Activated CD4-positive, alpha-beta T cell treated with anti-CD3 and anti-CD28 coated beads, Interleukin-2, amount 50 U/mL, for 24 hours (primary cell): ENCODE measurements at places on chromosomes 1 and 21.
A peak's percentile ranks its signal among the peaks of the same experiment; 100 is the strongest.

DNA sequence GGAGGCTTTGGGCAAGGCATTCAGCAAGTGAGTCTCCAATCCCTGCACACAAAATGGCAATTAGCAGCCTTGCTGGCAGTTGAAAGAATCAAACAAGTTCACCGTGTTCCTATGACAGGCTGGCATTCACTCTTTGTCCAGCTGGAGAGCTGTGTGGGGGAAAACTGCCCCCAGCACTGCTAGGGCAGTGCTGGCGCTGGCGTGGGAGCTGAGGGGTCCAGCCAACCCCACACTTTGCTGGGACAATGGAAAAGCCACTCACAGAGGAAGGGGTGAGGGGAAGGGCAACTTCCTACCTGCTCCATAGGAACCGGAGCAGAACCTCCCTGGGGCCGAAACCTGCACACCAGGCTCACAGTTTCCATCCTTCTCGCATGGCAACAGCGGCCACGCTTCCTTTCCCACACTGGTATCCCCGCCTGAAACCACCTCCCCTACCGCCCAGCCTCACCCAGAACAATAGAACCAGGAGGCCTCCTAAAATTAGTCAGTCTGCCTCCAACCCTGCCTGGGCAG, 26.7 kb upstream of the KCNN3 start:
- DNase-seq: no peak

DNA sequence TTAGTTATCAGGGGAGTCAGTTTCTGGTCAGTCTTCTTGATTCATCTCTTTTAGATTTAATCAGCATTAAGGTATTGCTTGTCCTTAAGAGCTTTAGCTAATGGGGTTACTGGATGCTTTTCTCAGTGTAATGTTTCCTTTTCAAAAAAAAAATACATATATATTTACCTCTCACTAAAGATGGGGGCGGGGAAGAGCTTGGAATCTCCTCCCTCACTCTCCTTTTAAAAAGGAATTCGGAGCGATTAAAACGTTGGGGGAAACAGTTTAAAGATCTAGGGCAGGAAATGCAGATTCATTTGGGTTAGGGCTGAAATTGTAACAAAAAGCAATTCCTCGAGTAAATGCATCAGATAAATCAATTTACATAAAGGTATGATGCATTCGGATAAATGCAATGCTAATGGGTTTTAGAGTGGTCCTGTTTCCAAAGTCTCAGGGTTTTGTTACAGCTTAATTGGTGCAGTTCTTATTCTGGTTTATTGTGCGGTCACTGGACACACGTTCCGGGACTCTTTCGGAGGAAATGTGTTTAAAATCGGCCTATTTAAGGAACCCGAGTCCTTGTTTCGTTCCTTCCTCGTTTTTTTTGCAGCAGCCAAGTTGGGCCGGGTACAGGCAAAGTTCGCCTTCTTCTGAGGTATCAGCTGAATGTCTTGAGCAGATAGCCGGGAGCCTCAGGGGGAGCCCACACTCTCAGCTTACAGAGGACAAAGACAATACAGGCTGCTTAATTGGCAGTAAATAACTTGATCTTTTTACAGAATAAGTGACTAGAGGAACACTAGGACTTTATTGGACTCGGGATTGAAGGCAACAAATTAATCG, 1.6 kb downstream of the LMO4 start:
- DNase-seq: no peak

DNA sequence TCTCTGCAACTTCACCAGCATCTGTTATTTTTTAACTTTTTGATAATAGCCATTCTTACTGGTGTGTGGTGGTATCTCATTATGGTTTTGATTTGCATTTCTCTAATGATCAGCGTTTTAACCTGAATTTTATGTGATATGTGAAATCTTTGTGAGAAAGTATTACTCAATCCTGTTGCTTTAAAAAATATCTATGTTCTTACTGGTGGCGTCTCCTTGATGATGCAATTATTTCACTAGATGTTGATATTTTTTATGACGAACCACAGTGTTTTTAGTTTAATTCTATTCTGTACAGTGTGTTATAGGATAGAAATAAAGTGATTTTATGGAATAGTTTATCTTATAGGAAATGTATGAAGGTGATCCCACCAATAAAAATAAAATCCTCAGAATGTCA, 54.7 kb upstream of the GPR88 start:
- no peak for DNase-seq

- no peak for DNase-seq
Measured at GRCh38 chr1:59143811-59144210, 153.1 kb upstream of the FGGY start.

- DNase-seq: no peak
Measured at GRCh38 chr1:218480588-218481099, 135.5 kb downstream of the TGFB2 start.

DNA sequence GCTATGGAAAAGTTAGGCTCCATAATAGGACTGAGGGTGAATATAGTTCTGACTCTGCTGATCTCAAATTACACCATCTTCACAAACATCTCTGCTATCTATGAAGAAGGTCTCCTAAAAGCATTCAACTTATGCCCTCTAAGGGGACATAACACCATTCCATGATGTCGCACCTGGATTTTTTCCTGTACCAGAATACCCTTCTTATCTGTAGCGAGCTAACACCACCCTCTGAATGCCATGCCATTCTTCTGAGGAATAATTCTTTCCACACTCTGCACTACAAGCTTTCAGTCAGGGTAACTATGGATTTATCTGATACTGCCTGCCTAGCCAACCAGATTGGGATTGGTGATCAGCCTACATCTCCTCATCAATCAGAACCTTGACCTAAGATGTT, 203.8 kb downstream of the PTPRC start:
- no peak for DNase-seq

DNA sequence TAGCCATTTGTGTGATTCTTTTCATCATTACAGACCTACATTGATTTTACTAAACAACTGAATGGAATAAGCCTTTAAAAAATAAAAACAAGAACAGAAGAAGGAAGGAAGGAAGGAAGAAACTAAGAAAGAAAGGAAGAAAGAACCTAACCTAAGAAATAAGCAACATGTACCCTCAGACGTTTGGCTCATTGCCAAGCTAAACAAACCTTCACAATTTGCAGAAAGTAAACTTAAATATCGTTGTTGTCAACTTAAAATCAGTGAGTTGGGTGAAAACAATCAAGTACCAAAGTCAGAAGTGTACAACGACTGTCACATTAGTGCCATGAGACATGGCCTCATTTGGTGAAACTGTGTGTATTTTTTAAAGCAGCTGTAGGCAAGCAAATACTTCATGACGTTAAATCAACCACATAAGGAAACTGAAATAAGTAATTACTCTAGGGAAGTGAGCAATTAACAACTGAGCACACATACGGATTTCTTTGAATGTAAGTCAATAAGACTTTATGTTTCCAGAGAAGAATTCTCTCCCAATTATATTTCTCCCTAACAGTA, 313.1 kb upstream of the TMPRSS15 start:
- DNase-seq: no peak

DNA sequence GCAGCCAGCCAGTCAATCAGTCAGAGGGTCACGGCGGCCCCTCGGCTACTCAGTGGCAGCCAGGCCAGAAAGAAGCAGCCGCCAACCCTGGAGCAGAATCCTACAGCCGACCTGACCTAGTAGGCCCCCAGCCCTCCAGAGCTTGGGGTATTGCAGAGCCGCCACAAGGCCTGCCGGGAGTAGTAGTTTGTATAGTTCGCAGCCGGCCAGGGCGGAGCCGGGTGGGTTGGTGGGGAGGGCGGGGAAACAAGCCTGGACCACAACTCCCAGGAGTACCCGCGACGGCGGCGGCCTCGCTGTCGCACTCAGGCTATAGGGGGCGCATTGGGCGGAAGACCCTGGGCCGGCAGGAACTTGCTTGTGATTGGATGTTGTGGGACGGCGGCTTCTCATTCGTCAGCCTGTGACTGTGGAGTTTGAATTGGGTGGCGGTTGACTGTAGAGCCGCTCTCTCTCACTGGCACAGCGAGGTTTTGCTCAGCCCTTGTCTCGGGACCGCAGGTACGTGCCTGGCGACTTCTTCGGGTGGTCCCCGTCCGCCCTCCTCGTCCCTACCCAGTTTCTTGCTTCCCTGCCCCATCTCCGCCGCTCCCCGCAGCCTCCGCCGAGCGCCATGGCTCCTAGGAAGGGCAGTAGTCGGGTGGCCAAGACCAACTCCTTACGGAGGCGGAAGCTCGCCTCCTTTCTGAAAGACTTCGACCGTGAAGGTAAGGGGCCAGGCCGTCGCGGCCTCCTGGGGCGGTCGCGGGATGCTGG, at the start of gene CDCA8:
TSS of gene CDCA8 (plus strand) at position 439 of the 756 bp plus-strand sequence. CDS start at position 614, 175 bp downstream.
- DNase-seq: peak; percentile 97

GRCh38 chr1:185144233-185144632, 12.5 kb downstream of the TRMT1L start:
- DNase-seq: no peak

DNA sequence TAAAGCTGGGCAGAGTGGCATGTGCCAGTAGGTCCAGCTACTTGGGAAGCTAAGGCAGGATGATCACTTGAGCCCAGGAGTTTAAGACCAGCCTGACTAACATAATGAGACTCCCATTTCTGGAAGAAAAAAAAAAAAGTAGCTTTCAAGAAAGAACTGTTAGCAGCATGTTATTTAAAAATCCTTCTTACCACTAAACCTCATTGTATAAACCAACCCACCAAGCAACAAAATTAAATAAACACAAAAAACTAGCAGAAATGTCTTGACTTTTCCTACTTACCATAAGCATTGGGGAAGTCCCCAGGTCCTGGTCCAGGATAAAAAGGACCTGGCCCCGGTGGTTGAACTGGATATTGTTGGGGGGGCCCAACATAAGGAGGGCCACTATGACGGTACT, 192.9 kb upstream of the HP1BP3 start:
- no peak for DNase-seq

GRCh38 chr21:28821276-28822122, 171.2 kb downstream of the LTN1 start:
- DNase-seq: no peak

- DNase-seq: no peak
Measured at GRCh38 chr1:170063109-170063826, 11.2 kb downstream of the KIFAP3 start.

DNA sequence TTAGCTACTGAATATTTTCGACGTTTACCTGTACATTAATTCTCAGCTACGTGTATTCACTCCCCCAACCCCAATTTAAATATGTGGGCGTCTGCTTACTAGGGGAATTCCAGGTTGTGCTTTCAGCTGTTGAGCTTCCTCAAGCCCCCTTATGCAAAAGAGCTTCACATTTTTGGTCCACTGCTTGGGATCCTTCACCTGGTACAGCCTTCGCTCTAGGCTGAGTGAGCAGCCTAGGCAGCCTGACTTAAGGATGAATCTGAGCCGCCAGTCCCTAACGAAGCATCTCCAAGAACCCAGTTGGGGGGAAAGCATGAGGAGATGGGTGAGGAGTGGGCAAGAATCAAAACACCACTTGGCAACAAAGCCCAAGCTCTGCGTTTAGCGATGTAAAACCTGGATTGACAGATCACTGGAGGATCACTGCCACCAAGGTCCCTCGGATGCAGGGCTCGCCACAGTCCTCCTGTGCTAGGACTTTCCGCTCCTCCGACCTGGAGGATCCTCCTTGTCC, 674 bp downstream of the BCL10 start:
- DNase-seq: no peak

DNA sequence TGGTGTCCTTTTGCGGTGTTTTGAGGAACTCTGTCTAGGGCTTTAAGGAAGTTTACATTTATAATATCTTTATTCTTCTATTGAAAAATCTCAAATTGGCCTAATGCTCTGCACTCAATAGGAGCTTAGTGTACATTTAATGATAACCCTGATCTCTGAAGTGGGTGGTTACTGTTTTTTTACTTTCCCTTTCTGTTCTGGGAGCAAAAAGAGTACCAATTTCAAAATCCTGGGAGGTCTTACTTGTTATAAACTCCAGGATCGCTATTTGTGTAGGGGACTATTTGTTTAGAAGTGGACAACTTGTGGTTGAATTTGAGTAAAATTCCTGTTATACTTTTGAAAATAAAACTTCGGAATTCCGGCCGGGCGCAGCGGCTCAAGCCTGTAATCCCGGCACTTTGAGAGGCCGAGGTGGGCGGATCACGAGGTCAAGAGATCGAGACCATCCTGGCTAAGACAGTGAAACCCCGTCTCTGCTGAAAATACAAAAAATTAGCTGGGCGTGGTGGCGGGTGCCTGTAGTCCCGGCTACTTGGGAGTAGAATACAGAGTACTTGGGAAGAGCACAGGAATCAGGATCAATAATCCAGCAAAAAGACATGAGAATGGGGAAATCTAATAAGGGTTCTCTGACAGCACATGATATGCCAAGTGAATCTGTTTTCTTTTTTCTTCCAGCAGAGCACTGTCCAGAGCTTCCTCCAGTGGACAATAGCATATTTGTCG, 1.1 kb downstream of the C4BPB start:
- no peak for DNase-seq

GRCh38 chr1:41514381-41514780, 29.9 kb upstream of the EDN2 start:
- no peak for DNase-seq

- no peak for DNase-seq
Measured at GRCh38 chr1:39255222-39255621, 50.7 kb downstream of the MACF1 start.

- DNase-seq: no peak
Measured at GRCh38 chr1:91784191-91784590, 101.8 kb downstream of the TGFBR3 start.

DNA sequence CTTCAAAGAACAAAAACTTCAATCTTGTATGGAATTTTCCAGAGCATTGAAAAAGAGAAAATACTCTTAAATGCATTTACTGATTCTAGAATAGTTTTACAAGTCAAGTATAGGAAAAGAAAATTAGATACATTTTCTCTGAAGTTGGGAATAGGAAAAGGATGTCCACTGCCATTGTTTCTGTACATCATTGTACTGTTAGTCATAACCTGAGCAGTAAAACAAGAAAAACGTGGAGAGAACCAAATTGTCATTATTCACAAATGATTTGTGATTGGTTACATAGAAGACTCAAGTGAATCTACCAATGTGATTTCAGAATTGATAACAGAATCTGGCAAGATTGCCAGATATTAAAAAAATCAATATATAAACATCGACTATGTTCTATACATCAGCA, 27.4 kb downstream of the PRKACB start:
- no peak for DNase-seq

GRCh38 chr21:41680444-41681347, 86.2 kb downstream of the RIPK4 start:
- no peak for DNase-seq

GRCh38 chr1:12316331-12316730, 86.5 kb downstream of the VPS13D start:
- no peak for DNase-seq

DNA sequence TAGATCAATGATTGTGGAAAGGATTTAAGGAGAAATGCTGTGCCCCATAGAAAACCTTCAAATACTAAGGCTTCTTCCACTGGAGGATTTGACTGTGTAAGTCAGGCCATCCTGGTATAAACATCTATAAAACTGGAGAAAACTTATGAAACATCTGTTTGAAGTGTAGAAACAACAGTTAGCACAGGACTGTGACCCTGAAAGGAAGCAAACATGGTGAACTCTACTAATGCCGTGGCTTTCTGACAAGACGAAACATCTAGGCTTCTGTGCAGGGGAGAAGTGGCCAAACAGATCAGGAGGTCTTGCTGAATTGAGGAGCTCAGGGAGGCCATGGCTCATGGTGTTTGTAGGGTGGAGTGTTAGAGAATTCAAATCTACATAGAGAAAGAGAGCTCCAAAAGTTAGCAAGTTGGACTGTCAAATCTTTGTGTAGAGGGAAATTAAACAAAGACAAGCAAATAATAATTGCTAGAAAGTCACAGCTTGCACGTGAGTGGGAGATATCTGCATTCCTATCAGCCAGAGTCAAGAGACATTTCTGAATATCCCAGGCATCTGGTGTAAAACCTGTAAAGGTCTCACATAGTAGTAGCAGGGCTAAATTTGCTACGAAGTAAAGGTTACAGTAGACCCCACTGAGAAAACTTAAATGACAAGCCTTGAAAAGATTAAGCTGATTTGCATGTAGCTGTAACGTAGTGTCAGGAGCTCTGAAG, 566.8 kb upstream of the B3GALT2 start:
- DNase-seq: no peak
